M059J (cell line): ENCODE measurements at places on chromosomes 6 and 20. TPM values are rescaled to one million over a fixed set of nuclear protein-coding genes. Genes with fewer than 3 reads are reported as not detected.

DNA sequence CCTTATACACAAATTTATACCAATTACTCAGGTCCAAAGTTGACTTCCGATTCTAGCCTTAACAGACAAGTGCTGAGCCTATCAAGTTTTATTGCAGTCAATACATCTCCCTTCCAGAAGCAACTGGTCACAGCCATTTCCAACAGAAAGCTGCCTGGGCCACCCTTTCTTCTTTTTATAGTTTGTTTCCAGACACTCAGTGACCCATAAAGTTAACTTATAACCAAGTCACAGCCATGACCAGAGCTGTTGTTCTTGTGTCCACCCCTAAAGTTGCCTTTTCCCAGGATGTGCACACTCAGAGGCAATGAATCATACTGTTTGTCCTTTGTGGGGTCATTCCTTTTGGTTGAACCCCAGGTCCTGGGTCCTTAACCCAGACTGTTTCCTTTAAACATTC, 89.9 kb downstream of the CD83 start:
- DNase-seq = peak; percentile 68

LINC00237 gene
- not detected in 2 replicates for total RNA-seq

IMPG1 gene
- total RNA-seq = not detected in 2 replicates

DNA sequence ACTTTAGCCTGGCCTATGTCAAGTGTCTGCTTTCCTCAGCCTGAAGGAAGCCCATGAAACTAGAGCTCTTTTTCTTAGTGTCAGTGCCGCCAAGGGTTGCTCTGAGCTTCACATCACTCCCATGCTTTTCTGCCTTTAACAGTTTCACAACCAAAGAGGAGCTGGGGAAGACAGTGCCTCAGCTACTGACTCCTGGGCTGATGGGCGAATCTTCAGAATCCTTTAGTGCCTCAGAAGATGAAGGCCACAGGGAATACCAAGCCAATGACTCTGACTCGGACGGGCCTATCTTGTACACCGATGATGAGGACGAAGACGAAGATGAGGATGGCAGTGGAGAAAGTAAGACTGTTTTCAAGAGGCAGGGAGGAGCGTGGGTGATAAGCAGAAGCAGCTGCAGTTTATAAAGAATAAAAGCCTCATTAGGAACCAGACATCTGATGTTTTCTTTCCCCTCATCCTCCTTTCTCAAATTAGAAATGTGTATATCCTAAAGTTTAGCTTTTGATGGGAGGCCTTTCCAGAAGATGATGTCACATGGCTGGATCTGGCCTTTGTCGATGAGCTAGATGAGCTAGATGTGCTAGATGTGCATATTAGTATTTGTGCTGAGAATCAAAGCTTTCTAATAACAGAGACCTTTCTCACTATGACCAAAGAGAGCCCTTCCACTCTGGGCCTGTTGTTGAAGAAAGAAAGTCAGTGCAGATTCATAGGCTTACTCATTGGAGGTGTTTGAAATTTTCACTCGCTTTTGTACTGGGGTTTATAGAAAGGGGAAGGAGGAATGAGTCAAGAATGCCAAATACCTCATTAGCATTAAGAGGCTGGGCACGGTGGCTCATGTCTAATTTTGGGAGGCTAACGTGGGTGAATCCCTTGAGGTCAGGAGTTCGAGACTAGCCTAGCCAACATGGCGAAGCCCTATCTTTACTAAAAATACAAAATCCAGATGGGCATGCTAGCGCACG, 70.7 kb upstream of the LTV1 start:
- DNase-seq = no peak
